Upper lobe of left lung (tissue), 6 donors: ENCODE measurements at places on chromosomes 3 and 15. TPM values are rescaled to one million over a fixed set of nuclear protein-coding genes. Genes with fewer than 3 reads are reported as not detected.

DNA sequence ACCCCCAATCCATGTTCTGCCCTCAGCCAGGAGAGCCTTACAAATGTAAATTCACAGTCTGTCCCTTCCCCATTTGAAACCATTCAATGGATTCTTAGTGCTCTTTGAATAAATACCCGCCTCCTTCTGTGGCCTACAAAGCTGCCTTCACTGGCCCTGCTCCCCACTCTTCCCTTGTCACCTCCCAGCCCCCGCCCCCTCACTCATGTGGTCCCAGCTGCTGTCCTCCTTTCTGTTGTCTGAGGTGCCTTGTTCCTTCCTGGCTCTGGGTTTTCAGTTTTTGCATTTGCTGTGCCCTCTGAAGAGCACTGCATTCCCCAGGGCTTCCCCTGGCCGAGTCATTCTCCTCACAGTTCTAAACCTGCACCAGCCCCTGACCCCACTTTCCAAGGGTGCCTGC, 3.2 kb downstream of the EFCAB12 start:
- no peak for DNase-seq
- H3K27me3 ChIP-seq, result no peaks in the 10 kb centered on the region
- no peak overlapping the region for H3K4me3 ChIP-seq

- H3K27me3 ChIP-seq, result no peaks in the 10 kb centered on the region
- H3K4me3 ChIP-seq, result no peak overlapping the region
- no peaks in the 10 kb centered on the region for H3K36me3 ChIP-seq
- no peaks in the 10 kb centered on the region for H3K4me1 ChIP-seq
- H3K27ac ChIP-seq, result no peak overlapping the region
These were observed 124.6 kb upstream of the KCNAB1 start for GRCh38 chr3:155995525-155996370.

GRCh38 chr15:28977377-28978010, 91.7 kb downstream of the APBA2 start:
- no peak overlapping the region for H3K4me3 ChIP-seq
- H3K36me3 ChIP-seq, result no peaks in the 10 kb centered on the region
- no peak overlapping the region for H3K27ac ChIP-seq
- DNase-seq, result no peak
- H3K27me3 ChIP-seq, result no peaks in the 10 kb centered on the region

- no peak overlapping the region for H3K27ac ChIP-seq
- H3K4me3 ChIP-seq, result no peak overlapping the region
- no peaks in the 10 kb centered on the region for H3K4me1 ChIP-seq
- no peaks in the 10 kb centered on the region for H3K36me3 ChIP-seq
- no peaks in the 10 kb centered on the region for H3K27me3 ChIP-seq
- DNase-seq, result no peak
These were observed 98.4 kb upstream of the PFN2 start for GRCh38 chr3:150069154-150069527.

DNA sequence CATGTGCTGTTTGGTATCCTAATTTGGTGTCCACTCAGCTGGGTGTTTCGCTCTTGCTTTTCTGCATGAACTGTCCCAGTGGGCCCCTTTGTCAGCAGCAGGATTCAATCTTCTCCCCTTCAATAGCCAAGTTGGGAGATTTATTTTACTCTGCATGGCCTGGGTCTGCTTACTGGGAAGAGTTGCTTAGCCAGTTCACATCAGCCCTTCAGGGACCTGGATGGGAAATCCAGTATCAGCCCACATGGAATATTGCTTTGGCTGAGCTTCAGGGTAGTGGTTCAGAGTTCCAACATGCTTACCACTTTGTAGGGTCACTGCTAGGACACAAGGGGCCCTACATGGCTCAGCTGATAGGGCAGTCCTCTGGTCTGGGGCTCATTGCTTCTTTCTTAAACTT, 93.0 kb upstream of the BOC start:
- no peak overlapping the region for H3K4me3 ChIP-seq
- H3K27me3 ChIP-seq, result no peaks in the 10 kb centered on the region
- H3K4me1 ChIP-seq, result no peaks in the 10 kb centered on the region
- no peak overlapping the region for H3K27ac ChIP-seq

GRCh38 chr3:100231668-100232067, 29.1 kb upstream of the TBC1D23 start:
- no peaks in the 10 kb centered on the region for H3K4me1 ChIP-seq
- no peak overlapping the region for H3K27ac ChIP-seq
- no peaks in the 10 kb centered on the region for H3K27me3 ChIP-seq

DNA sequence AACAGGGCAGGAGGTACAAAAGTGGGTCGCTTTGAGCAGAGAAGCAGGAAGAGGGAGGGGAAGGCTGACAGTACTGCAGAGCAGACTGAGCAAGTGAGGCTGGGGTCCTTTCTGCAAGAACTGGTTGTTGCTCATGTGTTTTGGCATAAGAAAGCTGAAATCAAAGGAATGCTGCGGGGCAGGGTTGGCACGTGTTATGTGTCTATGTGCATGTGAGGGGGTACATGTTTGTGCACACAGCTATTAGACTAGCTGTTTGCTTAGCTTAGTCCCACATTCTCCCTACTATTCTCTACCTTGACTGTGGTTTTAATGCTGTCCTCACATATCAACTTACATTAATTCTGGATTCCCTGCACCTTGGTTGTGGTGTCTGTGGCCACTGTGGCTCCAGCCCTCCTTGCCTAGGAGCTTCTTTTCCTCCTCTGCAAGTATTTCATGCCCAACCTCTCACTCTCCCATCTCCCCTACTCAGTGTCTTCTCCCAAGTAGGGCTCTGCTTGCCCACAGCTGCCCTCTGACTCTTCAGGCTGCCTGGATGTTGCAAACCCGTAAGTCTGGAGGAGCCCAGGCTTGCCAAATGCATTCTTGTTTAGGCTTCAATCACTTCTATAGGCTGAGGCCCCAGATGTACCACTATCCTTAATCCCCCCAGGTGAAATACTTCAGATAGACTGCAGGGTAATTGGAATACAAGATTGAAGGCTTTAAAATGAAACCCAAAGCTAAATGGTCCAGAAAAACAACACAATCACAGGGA, 4.8 kb downstream of the TAGLN3 start:
- no peaks in the 10 kb centered on the region for H3K36me3 ChIP-seq
- H3K4me3 ChIP-seq, result no peak overlapping the region
- H3K27ac ChIP-seq, result no peak overlapping the region
- H3K27me3 ChIP-seq, result peaks cover 3% of the 10 kb centered on the region
- no peak for DNase-seq

DNA sequence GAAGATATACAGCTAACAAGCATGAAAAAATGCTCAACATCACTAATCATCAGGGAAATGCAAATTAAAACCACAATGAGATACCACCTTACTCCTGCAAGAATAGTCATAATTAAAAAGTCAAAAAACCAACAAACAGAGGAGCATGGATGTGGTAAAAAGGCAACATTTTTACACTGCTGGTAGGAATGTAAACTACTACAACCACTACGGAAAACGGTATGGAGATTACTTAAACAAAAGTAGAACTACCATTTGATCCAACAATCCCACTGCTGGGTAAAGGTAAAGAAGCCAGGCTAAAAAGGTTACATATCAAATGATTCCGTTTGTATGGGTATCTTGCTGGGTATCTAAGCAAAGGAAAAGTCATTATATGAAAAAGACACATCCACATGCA, 53.8 kb downstream of the STAG1 start:
- no peak for DNase-seq
- H3K4me3 ChIP-seq, result no peak overlapping the region
- no peaks in the 10 kb centered on the region for H3K36me3 ChIP-seq
- no peaks in the 10 kb centered on the region for H3K27me3 ChIP-seq

- no peaks in the 10 kb centered on the region for H3K36me3 ChIP-seq
- DNase-seq, result peak; percentile 54
- peaks cover 66% of the 10 kb centered on the region for H3K4me1 ChIP-seq
- H3K27me3 ChIP-seq, result no peaks in the 10 kb centered on the region
These were observed 32.9 kb downstream of the DAPK2 start for GRCh38 chr15:64013179-64014062.

- H3K27me3 ChIP-seq, result no peaks in the 10 kb centered on the region
- H3K36me3 ChIP-seq, result no peaks in the 10 kb centered on the region
- H3K4me3 ChIP-seq, result no peak overlapping the region
- no peak for DNase-seq
- no peaks in the 10 kb centered on the region for H3K4me1 ChIP-seq
These were observed 157.3 kb downstream of the PLCH1 start for GRCh38 chr3:155587581-155587980.

RHCG gene
- total RNA-seq, result not detected

CPN2 gene
- total RNA-seq, result not detected

TRPM1 gene
- not detected for total RNA-seq

ZIC4 gene
- total RNA-seq, result not detected
